ENCODE measurements at places on chromosomes 4 and X.

DNA sequence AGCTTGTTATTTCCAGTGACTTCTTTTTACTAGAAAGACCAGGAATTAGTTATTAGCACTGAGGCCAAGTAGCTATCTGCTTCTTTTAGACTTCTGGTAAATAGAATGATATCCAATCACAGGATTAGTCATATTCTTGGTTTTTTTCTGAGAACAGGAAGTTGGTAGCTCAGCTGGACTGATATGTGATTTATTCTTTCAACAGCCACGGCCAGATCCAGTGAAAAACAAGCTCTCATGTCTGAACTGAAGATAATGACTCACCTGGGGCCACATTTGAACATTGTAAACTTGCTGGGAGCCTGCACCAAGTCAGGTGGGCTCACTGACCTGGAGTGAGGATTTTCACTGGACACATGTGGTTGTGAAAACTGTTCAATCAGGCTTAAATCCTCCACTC, 48.6 kb downstream of the PDGFRA start:
- no peak for DNase-seq

- DNase-seq = peak; percentile 34
Measured at GRCh38 chr4:27010334-27010940, 149.8 kb downstream of the STIM2 start.

- no peak for DNase-seq
Measured at GRCh38 chr4:89645482-89645881, 191.5 kb downstream of the SNCA start.

- no peak for DNase-seq
Measured at GRCh38 chrX:27391623-27392022, 71.5 kb downstream of the PPP4R3C start.

DNA sequence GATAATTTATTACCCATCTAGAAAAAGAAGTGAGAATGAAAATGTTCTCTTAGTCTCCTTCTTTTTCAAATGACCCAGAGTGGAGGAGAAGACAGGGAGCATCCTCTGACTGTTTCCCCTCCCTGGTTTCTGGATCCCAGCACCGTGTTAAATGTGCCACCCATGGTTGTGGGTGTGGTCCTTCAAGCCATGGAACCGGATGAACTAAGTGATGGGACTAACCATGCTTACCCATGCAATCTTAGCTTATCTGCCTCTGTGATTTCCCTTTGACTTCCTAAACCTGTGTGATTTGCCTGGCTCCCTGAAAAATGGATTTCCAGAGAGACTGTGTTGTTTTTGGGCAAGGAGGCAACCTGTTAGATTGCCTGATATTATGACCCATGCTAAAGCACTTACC, 437.1 kb downstream of the MAGEB5 start:
- no peak for DNase-seq

DNA sequence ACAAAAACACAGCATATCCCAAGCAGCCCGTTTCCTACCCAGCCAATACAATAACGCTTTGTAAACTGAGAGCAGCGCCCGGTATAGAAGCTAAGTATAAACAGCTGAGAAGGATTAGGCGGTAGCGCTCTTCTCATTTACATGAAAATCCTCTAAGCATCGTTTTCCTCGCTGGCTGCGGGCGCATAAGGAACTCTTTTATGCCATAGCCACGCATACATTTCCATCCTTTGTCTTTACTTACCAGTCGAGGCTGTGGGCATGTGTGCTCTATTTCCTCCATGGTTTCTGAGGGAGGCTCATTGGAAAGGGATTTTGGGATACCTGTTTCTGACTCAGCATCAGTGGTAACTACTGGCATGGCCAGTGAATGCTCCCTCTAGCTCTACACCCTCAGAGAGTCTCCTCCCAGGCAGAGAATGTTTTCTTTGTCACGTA, 383 bp downstream of the PCYT1B start:
- DNase-seq = no peak

DNA sequence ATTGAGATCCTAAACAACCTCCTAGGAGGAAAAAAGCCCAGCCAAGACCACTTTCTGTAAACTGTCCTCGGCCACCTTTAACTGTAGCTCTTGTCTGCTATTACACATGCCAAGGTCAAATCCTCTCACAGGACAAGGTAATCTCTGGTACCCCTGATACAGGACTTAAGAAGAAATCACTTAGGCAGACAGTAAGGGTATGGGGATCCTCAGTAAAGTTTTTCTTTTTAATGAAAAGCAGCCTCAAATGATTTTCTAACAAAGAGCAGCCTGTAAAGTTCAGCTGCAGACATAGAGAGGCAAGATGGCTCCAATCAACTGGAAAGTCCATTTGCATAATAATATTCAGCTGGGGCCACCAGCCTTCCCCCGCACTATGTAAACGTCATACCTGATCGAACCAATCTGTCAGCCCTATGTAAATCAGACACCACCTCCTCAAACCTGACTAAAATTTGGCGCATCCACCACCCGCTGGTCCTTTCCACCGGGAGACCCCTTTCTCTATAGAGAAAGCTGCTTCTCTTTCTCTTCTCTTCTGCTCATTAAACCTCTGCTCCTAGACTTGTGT, 14.6 kb upstream of the MPP1 start:
- DNase-seq = no peak

DNA sequence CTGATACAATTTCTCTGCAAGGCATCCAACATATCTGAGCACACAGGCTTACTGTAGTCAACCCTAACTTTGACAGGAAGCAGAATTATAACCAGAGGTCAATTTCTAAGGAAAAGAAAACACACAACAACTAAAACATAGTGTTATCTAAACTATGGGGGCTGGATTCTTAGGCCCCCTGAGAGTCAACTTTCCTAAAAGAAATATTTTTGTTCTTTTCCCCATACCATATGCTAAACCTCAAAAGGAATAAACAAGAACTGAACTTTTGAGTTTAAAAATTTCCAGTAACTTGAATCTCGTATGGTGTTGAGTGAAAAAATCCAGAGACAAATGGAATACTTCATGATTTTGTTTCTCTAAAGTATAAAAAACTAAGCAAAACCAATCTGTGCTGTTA, 42.9 kb downstream of the ATXN3L start:
- no peak for DNase-seq

DNA sequence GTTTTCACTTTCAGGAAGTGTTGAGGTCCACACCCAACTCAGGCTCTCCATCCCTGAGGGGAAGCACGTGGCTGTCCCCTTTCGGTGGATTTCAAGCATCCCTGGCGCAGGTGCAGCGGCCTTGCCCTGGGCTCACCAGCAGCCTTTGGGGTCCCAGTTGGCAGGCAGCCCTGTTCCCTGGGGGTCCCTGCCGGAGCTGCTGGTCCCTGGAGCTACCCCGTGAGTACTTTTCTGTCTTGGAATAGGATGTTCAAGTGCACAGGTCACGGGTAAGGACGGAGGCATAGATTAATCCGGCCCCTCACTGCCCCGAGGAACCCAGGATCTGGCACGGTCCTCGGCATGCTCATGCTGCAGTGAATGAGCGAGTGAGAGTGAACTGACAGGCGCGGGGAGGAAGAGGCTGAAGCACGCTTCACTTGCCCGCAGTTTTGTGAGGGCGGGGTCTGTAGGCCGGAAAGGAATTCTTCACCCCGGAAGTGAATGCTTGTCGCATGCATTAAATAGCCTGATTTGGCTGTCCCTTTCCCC, 117.2 kb upstream of the FAT1 start:
- no peak for DNase-seq

DNA sequence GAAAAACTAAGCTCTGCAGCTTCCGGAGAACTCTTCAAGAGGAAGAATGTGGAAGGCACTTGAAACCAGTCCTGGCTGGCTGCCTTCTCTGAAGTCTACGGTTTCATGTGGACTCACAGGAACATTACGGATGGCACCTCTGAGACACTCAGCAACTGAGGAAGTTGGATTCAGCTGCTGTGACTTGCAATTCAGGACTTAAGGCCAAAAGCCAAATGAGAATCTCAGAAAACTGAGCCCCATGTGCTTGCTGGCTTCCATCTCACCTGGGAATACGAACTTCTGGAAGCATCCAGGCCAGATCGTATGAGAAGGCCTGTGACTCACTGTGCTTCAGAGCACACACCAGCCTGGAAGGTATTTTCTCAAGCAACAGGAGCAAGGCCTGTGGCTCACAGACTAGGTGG, 107.8 kb upstream of the GPC4 start:
- no peak for DNase-seq

GRCh38 chr4:77052352-77052751, 23.4 kb downstream of the CCNI start:
- peak; percentile 33 for DNase-seq

DNA sequence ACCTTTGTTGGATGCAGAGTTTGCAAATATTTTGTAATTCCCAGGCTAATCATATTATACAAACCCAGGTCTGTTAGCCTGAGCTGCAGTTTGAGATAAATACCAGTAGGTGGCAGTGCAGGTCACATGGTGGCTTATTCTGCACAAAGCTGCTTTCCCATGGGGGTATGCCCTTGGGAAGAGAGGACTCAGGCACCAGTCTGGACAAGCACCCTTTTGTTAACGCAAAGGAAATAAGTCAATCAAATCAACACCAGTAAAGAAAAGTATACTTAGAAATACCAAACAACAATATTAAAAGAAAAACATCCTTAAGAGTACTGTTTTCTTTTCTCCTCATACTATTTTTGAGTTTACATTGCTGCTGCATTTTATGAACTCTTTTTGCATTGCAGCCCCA, 389.0 kb upstream of the ZFP42 start:
- DNase-seq = no peak

- no peak for DNase-seq
Measured at GRCh38 chr4:67499799-67500198, 45.5 kb downstream of the CENPC start.

DNA sequence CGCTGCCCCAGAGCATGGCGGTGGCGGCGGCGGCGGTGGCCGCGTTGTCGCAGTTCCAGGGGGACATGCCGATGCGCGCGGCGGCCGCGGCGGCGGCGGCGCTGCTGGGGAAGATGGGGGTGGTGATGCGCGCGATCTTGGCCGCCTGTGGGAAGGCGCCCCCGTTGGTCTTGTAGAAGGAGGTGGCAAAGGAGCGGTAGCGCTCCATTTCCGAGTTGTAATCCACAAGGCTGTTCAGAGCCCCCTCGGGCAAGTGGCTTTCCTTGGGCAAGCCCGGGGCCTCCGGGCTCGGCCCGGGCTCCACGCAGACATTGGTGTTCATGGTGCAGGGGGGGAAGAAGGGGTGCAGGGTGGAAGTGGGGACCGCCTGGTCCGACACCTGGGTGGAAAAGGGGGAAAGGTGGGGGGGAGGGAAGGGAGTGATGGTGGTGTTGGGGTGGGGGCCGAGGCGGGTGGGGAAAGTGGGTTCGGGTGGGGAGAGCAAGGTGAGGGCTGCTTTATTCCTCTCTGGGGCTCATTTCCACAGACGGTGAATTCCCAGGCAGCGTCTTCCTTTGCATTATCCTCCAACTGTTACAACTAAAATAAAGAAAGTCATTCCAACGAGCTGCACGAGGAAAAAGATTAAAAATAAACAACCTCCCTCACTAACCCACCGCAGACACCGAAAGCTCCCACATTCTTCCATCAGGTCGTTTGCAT, 3.1 kb downstream of the CXXC4 start:
- DNase-seq = no peak

GRCh38 chr4:185165605-185166063, 22.6 kb downstream of the SLC25A4 start:
- DNase-seq = no peak

DNA sequence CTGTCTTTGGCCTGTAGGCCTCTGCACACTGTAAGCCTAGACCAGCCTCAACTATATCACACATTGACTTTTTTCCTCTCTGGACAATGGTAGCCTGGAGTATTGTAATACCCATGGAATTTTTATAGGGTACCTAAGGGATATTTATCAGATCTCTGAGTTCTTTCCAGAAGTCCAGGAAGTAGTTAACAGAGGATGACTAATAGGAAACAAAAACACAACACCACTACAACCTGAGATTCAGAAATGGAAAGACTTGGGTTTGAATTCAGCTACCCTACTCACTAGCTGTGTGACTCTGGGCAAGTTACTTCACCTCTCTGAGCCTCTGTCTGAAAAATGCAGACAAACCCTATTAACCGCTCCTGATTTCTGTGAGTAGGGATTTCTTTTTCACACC, 7.7 kb upstream of the STX18 start:
- no peak for DNase-seq

GRCh38 chr4:146814750-146815149, 130.9 kb downstream of the TTC29 start:
- no peak for DNase-seq

DNA sequence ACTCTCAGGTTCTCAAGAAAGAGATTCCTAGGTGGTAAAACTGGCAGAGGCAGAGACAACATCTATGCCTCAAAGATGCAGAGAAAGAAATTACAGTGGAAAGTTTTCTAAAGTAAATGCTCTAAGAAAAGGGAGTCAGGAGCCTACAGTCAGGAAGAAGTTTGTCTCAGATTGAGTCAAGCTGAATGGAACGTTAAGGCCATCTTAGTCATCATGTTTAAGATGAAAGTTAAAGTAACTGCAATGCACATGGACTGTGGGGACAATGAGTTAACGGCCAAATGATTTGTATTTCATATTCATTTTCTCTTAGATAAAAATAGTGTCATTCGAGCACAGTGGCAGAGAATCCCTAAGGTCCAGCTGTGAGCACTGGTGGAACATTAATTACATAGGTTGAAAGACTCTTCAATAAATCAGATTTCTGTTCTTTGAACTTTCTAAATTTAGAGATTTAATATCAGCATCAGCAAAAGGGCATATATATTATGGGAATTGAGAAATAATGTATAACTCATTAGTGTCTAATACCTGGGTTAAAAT, 384.6 kb downstream of the DTHD1 start:
- DNase-seq = no peak

- no peak for DNase-seq
Measured at GRCh38 chr4:93835929-93836328, 7.4 kb downstream of the ATOH1 start.

DNA sequence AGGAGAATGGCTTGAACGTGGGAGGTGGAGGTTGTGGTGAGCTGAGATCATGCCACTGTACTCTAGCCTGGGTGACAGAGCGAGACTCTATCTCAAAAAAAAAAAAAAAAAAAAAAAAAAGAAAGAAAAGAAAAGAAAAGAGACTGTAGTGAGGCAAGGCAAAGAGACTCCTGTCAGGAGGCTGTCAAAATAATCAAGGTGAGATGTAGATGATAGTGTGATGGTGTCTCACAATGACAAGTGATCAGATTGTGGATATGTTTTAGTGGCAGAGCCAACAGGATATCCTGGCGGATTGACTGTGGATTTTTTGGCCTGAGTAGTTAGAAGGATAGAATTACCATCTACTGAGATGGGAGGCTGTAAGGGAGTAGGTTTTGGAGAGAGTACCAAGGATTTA, 12.6 kb downstream of the TRPC5OS start:
- DNase-seq = no peak

DNA sequence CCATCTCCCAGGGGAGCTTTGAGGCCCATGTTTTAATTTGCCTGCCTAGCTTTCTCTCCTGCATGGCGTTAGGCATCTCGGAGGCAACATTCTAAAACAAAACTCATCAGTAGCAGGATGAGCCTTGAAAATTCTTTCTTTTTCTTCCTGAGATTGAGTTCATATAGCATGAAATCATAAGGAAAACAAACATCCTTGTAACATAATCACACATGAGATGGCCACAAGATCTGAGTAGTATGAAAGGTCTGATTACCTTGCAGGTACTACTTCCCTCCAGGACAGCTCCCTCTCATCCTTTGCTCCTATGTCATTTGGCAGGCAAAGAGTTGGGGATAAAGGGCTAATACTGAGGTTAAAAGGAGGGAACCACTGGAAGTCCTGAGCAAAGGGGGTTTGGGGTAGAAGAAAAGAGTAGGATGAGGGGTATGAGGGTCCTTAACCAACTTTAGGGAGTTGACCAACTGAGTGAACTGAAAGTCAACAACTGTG, 37.5 kb upstream of the CXCL8 start:
- DNase-seq = no peak

- no peak for DNase-seq
Measured at GRCh38 chrX:6904156-6904555, 243.4 kb upstream of the STS start.

GRCh38 chr4:141469392-141469791, 167.0 kb upstream of the IL15 start:
- DNase-seq = no peak

All from stimulated activated CD4-positive, alpha-beta T cell treated with anti-CD3 and anti-CD28 coated beads, TNF-alpha, amount 100 ng/mL, for 4 hours (primary cell).